ENCODE measurements at places on chromosomes 7 and 10.

- DNase-seq: no peak
These were observed 254.5 kb downstream of the SORCS3 start for GRCh38 chr10:104895541-104895940.

GRCh38 chr10:94088926-94089381 is 95.2 kb downstream of the PLCE1 start:
- DNase-seq: no peak

- no peak for DNase-seq
These were observed 64.5 kb downstream of the MTURN start for GRCh38 chr7:30199271-30199670.

GRCh38 chr10:103493362-103493915 is at the start of gene NEURL1:
Gene NEURL1, plus strand, starts transcription at chr10:103493705. Its CDS starts 683 bp downstream, at chr10:103494388.
- DNase-seq: no peak

DNA sequence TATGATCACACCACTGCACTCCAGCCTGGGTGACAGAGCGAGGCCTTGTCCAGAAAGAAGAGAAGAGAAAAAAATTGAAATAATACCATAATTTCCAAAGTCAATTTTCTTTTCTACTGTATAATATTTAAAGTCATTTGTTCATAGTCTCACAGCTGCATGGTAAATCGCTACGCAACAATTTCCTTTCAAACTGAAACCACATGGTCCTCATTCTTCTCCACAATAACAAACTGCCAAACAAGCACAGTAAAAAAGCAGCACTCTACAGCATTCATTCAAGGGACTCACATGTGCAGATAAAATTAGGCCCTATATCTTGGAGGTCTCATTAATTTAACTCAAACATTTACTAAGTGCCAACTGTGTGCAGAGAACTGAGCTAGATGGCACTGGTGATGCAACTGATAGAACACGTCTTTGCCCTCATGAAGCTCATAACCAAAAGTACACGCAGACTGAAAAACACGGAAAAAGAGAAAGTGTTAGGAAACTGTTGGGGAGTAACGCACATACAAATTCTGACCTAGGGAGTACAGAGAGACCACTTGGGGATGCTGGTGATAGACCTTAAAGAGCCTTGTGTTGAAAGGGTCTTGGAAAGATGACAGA is 68.4 kb upstream of the SRRM3 start:
- DNase-seq: no peak

GRCh38 chr7:138705167-138705566 is 4.0 kb upstream of the SVOPL start:
- DNase-seq: no peak

- DNase-seq: no peak
These were observed 1.8 kb downstream of the TFEC start for GRCh38 chr7:116028787-116029186.

GRCh38 chr10:132197271-132198067 is 10.7 kb downstream of the DPYSL4 start:
- no peak for DNase-seq

DNA sequence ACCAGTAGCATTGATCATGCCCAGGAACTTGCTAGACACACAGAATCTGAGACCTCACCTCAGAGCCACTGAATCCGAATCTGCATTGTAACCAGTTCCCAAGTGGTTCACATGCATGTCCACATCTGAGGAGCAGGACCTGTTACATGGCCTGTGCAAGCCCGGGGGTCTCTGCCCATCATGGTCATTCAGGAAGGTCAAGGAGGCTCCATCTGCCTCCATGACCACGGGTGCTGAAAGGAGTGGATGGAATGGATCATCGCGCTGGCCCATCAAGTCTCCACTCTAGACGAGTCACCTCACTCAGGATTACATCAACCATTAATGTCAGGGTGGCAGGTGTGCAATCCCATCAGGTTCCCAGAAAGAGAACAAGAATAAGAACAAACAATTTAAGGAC is 85.8 kb upstream of the ADAM12 start:
- no peak for DNase-seq

DNA sequence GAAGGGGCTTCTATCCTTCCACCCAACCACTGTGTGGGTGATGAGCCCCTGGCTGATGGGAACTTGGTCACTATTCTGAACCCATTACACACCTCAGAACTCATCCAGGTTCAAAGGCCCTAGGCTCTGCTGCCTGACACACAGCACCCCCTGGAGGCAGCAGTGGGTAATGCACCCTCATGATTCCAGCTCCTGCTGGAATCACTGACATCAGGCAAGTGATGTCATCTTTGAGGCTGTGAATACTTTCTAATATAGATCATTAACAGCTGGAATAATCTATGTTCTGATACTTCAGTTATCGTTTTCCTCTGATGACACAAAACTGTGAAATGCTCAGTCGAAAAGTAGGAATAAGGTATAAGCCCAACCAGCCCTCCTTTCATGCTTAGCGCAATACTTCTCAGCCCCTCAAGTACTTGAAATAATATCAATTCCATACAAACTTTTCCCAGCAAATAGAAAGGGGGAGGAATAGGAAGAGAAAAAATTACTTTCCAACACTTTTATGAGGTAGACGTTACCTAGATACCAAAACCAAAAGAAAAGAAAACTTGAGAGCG is 7.5 kb upstream of the RBP3 start:
- DNase-seq: peak; percentile 48

GRCh38 chr7:22338411-22338810 is 18.5 kb downstream of the RAPGEF5 start:
- DNase-seq: no peak

GRCh38 chr7:75869776-75870379 is 9.0 kb upstream of the RHBDD2 start:
- no peak for DNase-seq
